ENCODE measurements at places on chromosomes 2 and 18.

DNA sequence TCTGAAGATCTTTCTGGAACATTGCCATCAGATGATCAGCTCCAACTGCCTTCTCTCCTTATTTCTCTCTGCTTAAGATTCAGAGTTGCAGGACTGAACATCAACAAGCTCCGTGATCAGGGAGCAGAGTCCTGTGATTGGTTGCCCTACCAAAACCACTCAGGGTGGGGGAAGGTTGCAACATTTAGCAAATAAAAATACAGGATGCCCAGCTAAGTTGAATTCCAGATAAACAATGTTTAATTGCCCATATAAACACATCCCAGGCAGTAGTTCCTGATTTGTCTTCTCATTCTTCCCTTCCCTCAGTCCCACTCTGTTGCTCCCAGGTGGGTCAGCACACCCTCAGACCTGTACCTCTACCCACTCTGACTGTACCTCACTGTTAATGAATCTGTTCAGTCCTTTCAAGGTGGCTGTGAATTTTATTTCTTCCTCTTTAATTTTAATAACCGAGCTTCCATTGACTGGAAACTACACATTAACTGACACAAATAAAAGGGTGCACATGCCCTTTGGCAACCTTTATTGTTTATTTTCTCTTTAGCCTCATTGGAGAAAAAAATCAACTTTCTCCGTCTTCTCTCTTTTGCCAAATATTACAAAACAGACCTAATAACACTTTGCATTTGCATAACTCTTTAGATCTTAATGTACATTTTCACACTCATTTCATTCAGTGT is 167.1 kb upstream of the PKDCC start:
- no peak for DNase-seq

DNA sequence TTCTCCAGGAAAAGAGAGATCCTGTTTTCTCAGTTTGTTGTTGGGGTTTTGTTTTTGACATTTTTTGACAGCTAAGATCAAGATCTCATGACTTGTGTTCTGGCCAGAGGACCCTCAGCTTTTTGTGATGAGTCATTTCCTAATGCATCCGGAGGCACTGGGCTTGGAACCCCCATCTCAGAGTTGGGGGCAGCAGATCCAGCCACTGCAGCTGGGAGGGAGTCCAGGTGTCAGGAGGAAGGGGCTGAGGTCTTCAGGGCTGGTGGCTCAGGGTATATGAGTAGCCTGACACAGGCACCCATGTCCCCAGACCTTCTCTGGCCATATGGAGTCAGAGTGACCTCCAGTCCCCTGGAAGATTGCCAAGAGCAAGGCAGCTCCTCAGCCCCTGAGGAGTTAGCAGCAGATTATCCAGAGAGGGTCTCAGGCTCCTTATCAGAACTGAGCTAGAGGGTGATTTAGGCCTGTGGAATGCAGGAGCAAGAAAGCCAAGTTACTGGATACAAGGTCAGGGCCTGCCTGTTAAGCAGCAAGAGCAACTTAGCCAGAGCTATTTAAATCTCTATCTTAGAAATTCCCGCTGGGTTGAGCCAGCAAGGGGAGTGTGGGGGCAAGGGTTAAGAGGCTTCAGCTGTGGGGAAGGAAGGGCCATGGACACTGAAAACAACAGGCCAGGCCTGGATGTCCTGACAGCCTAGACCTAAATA is 62.4 kb downstream of the TANC1 start:
- DNase-seq = no peak

GRCh38 chr2:72367530-72368225 is 220.0 kb upstream of the CYP26B1 start:
- no peak for DNase-seq

DNA sequence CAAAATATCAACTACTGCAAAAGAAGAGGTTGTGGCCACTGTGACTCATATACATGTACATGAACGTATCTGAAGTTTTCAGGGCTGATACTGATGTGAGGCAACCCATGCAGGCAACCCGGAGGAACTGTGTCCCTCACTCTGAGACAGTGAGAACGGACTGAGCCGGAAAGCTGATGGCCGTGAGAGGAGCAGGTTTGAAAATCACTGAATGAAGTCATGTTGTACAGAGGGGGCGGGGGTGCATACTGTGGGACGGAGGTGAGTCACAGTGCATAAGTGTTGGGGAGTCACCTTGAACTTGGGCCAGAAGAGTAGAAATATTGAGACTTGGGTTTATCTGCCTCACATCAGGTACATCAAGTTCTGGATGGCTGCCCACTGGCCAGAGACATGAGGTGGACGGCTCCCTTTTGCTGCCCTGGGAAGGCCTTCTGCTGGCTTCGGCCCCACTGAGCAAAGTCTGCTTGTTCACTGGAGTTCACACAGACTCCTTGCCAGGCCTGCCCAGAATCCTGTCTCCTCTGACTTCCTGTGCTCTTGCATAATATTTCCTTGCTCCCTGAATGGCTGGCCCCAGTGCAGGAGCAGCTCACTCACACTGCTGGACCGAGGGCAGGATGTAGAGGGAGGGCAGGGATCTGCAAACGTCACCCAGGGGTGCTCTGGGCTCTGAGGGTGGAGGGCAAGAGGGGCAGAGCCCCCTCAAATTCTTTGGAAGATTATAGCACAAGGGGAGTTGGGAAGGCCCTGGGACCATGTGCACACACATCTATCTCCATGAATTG is 18.1 kb downstream of the EPAS1 start:
- DNase-seq = no peak

DNA sequence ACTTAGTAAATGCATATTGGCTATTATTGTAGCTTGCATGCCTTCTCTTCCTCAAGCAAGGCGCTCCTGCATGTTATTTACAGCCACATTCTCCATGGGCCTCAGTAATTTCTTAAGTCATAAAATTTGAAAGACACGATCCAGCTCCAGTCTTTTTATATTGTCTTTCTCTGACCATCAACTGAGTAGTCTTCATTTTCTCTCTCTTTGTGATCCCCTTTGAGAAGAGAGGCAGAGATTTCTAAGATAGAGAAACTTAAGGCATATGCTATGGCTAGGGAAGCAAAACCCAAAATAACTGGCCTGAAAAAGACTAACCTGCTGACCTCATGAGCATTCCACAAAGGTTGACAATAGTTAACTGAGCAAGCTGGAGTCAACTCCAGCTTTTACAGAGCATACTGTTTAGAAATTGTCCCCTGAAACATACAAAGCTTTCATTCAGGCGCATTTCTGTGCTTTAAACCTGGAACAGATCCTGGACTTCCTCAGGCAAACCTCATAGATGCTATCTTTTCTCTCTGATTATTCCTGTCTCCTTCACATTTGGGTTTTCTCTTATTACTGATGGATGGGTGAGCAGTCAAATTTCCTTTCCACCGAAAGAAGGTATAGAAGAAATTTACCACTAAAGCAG is 4.6 kb downstream of the DPP4 start:
- DNase-seq = no peak

DNA sequence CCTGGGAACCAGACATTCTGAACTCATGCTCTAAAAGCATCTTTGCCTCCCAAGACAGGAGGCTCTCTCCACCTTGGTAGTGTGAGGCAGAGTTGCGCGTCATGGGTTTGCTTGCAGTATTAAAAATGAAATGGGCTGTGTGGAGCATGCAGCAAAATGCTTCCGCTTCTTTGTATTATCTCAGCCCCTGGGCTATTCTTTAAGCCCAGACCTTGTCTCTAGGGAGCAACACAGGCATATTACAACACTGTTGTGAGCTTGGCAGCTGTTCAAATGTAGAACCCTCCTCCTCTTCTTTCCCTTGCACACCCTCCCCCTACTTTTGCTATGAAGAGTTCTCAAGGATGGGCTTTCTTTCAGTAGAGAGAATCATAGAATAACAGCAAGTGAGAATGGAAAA is 185.1 kb upstream of the LHCGR start:
- DNase-seq = no peak

DNA sequence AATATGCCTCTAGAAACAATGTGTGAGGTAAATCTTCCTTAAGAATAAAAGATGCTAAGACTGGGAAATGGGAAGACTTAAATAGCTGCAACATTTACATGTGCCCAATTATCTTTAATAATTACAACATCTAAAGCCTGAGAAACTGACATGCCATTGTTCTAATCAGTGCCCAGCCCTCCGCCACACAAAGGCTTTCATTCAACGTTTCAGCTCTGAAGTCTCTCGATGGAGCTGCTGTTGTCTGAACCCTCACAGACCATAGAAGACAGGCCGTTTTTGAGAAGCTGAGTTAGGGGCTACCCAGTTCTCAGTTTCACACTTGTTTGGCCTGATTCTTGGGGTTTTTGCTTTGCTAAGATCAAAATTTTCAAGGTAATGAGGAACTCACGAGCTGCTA is 315.4 kb upstream of the CHST9 start:
- DNase-seq = no peak

DNA sequence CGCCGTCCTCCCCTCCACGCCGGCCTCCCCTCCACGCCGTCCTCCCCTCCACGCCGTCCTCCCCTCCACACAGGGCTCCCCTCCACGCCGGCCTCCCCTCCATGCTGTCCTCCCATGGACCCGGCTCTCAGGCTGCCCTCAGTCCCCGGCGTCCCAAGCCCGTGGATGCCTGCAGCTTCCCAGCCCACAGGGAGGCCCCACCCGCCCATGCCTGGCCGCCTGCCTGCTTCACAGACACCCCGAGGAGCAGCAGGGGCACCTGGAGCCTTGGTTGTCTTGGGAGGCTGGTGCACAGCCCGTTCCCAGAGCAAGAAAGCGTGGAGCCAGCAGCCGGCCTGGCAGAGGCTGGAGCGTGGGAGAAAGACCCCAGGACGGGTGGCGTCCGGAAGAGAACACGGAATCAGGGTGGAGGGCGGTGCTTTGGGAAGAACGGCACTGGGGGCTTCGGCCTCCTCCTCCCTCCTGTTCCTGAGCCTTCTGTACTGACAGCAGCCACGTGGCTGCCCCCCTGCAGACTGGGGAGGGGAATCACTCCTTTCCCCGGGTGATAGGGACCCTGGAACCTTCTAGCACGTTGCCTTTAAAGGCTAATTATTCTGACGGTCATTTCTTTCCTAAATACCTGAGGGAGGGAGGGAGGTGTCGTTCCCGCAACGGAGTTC is 26.2 kb upstream of the KCNG2 start:
- no peak for DNase-seq

DNA sequence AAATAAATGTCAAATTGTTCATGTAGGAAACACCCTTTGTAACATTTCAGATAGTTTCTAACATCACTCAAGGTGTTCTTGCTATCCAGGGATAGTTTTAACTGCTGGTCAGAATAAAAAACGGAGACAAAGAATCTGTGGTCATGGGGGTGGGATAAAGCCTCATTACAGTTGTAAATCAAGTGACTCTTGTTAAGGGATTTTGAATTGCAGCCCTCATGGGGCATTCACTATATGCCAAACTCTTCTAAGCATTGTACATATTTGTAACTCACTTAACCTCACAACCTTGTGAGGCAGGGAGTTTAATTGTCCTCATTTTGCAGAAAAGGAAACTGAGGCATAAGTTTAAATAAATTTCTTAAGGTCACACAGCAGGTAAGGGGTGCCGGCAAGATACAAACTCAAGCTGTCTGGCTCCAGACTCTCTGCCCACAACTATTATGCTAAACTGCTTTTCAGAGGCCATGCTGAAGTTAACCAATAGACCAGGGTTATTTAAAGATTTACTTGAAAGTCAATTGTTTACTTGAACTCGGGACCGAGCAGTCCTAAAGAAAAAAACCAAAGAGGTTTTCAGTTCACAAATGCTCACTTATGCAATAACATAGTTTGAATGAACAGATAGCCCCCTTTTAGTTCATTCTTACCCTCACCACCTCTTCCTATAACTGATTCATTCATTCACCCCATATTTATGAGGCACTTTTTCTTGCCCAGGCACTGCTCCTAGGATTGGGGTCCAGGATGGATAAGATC is 121.6 kb upstream of the FZD5 start:
- no peak for DNase-seq

DNA sequence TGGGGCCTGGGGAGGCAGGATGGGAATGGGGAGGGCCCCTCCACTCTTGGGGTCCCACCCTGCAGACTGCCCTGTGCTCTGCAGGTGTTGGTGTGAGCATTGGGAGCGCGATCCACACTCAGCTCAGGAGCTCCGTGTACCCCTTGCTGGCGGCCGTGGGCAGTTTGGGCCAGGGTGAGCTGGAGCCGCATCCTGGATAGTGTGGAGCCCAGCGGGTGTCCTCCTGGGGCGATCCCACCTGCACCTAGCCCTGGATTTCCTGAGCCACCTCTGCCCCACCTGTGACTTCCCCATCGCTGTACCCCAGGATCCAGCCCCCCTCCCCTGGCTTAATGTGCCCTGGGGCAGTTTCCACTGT is 2.6 kb downstream of the PROM2 start:
- DNase-seq = no peak

DNA sequence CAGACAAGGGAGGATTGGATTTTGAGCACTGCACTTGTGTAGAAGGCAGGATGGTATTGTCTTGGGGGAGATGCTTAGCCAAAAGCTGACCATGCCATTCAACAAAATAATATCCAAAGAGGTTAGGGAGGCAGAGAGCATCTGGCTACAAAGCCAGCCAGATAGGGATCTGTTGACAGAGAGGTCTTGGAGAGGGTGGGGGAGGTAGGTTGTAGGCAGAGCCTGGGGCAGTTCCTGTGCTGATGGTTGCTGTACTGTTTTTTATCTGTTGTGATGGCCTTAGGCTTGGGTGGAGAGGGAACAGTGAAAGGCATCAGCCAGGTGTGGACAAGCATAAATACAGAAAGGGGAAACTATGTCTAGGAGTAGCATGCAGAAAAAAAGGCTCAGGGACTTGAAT is 100.9 kb downstream of the AQP4 start:
- no peak for DNase-seq

GRCh38 chr2:65727381-65727780 is 295.0 kb upstream of the SPRED2 start:
- DNase-seq = no peak

- DNase-seq = no peak
These were observed 33.5 kb upstream of the SPRED2 start for GRCh38 chr2:65465857-65466256.

DNA sequence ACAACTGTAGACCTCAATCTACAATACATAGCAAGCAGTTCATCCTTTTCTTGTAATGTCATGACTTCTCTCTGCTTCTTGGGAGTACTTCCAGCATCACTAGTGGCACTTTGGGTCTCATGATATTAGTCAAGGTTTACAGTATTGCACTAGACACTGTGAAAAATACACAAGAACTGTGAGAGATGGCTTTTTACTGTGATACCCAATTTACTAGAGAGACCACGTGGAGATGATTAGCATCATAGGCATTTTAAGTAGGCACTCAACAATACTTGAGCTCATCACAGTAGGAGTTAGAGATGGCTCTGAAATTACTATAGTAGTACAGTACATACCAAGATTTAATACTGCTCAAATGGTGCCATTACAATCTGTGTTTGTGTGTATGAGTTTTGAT is 112.8 kb upstream of the EML6 start:
- no peak for DNase-seq

GRCh38 chr2:98335271-98335670 is 11.0 kb upstream of the CNGA3 start:
- DNase-seq = no peak

GRCh38 chr2:24077879-24078278 is 1.8 kb upstream of the SF3B6 start:
- DNase-seq = no peak

GRCh38 chr2:196445991-196446390 is 193.5 kb upstream of the CCDC150 start:
- DNase-seq = no peak

- DNase-seq = no peak
These were observed 3.3 kb downstream of the SP110 start for GRCh38 chr2:230216489-230216888.

Data from left forelimb (tissue), 1 donor.